GM04503 (cell line): ENCODE measurements at places on chromosomes 6 and 20.

DNA sequence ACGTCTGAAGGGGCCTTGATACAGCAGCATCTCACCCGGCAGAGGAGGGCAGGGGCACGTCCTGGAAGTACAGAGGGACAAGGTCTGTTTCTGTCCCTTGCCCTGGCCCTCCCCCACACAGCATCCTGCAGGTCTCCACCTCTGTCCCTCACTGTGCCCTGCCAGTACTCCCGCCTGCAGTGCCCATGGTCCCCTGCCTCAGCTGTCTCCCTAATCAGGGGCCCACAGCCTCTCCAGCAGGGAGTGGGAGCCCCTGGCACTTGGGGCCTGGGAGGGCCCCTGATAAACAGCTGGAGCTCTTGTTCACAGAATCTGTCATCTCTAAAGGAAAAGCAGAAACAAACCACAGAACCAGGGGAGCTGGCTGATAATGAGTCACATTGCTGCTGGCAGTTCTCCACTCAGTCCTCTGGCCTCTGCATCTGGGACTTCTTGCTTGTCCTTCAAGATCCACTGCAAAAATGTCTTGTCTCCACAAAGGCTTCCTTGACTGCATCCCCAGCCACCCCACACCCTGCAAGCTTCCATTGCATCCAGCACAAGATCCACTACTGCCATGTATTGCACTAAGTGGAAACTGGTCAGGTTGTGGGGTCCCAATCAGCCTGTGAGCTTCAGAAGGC lies 33.2 kb upstream of the TAF8 start:
- DNase-seq, result peak; percentile 41

- DNase-seq, result no peak
Measured at GRCh38 chr6:3316331-3316730, 57.6 kb downstream of the PSMG4 start.

GRCh38 chr20:51960047-51960675 lies 157.8 kb upstream of the SALL4 start:
- no peak for DNase-seq

GRCh38 chr20:47181056-47181862 lies 175.2 kb downstream of the ZMYND8 start:
- no peak for DNase-seq

- no peak for DNase-seq
Measured at GRCh38 chr6:40722091-40722490, 134.9 kb upstream of the LRFN2 start.

GRCh38 chr6:15549371-15549770 lies 113.5 kb downstream of the DTNBP1 start:
- no peak for DNase-seq

DNA sequence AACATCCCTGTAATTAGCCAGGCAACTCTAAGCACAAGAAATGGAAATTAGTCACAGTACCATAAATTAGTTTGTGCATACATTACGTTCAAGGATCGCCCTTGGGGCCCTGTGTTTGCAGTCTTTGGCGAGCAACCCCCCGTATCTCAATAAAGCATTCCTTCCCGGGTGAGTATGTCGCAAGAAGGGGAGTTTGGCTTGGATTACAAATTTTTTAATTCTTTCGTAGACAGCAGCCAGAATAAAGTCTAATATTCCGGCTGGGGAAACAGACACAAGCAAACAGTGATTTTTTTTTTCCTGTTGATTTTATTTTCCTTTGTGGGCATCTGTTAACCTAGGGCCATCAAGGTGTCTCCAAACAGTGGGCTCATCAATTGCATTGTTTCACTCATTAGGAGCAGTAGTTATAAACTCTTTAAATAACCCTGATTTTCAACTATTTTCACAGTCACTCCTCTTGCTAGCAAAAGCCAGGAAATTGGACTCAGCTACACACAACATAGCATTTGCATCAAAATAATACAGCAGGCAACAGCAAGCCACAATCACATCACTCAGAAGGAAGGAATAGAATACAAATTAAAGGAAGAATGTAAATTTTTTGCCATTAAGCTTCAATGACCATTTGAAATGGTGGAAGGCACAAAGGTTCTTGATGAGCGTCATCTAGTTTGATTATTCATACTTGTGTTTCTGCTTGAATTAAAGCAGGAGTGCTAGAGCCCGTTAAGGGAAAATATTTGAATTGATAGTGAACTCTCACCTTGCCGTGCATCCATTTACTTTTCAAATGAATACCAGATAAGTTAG lies 85.3 kb downstream of the LINC00237 start:
- DNase-seq, result no peak

- no peak for DNase-seq
Measured at GRCh38 chr6:133973109-133973971, 20.3 kb downstream of the TBPL1 start.

DNA sequence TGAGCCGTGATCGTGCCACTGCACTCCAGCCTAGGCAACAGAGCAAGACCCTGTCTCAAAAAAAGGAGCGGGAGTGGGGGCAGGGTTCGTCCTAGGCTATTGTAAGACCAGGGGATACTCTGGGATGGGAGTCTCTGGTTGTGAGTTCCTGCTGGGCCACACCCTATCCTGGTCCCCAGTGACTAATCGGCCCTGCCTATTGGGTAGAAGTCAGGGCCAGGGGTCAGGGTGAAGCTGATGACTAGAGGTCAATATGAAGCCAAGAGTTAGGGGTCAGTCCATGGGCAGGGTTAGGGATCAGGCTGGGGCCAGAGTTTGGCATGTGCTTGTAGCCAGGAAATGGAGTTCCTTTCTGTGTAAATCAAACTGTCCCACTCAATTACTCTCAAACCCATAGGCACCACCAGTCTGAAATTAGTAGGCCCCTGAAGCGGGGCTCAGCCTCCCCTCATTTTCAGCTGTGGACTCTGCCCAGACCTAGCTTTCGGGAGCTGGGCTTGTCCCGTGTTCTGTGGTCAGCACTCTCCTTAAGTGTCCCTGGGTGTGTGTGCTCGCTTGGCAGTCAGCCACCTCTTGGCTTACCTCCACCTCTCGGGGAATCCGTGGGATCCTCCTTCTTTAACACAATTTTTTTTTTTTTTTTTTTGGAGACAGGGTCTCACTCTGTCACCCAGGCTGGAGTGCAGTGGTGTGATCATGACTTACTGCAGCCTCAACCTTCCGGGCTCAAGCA lies 1.8 kb downstream of the HSPA12B start:
- DNase-seq, result no peak

- DNase-seq, result peak; percentile 83
Measured at GRCh38 chr6:20827798-20828197, 293.5 kb downstream of the CDKAL1 start.

DNA sequence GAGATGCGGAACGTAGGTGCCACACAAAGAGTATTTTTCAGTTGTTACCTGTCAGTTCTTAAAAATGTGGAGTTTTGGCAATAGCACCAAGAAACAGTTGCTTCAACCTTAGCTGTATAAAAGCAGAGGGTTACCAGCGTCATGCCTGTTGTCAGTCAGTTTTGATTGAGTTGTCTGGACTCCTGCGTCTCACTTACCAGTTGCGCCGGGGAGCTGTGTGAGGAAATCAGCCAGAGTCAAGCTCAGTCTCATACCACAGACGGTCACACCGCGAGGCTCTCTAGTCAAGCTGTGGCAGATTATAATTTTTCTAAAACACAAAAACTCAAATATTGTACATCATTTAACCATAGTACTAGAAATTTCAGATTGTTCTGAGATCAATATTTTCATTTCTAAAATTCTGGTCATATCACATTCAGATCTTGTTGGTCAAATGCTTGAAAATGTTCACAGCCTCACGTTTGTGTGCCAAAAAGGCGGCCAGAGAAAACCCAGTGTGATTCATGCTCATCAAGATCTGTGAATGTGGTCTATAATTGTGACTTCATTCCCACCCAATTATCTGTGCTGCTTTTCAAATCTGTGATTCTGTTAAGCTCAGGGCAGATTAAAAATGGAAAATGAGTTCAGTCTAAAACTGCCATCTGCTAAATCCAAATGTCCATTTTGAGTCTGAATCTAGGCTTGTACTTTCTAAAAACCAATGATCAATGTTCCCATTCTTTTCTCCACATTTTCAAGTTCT lies 37.5 kb downstream of the SASH1 start:
- DNase-seq, result no peak

DNA sequence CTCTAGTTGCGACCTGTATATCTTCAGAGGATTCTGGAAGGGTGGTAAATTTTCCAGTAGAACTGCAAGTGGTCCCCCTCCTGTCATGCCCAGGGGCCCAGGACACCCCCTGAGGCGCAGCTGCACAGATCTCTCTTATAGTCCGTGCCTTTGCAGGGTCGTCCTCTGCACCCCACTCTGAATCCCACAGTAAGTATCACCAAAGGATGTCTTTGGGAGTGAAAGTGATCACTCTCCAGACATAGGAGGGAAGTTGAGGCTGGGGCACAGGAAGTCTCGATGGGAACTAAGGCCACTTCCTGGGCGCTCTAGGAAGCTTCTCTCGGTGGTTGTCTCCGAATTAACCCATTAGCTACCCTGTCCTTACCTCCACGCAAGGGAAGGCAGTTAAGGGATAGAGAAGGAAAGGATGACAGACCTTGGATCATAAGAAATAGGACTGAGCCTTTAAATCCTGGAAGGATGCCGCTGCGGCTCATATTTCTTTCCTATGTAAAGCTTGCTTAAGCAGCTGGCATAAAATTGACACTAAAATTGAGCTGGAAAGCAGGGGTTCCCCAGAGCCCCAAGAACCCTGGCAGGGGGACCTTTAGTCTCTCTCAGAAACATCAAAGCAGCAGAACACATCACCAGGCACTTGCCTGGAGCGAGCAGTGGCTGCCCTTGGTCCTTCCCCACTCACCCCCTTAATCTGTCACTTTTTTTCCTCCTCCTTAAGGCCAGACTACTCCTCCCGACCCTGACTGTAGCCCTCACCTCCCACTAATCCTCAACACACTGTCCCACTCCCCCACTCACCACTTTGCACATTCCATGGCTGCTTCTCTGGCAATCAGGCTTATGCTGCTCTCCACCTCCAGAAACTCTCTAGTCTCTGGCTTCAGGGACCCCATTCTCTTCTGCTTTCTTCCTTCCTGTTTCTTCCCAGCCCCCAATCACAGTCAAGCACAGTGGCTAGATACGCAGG lies at the start of gene ZKSCAN4:
ZKSCAN4 (minus strand) TSS at position 261 of the 967 bp plus-strand sequence. CDS start 289 bp downstream, outside the sequence.
- peak; percentile 63 for DNase-seq

- DNase-seq, result no peak
Measured at GRCh38 chr20:21613512-21613911, 92.0 kb upstream of the PAX1 start.

DNA sequence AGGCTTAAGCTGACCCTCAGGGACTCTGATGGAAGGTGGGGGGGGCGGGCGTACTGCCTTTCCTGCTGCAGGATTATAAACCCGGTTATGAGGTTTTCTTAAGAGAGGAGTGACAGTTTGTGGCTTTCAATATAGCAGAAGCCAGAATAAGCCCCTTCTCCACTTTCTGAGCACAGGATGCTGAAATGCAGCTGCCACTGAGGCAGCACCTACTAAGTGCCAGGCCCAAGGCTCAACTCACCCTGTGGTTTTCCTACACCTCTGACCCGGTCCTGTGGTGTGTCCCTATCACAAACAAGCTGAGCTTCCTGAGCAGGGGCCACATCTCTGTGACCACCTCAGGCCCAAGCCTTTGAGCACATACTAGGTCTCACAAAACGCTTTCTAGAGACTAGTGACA lies 59.6 kb upstream of the NFATC2 start:
- DNase-seq, result no peak
